Left cardiac atrium (tissue), 4 donors: ENCODE measurements at places on chromosomes 2 and 18. TPM values are rescaled to one million over a fixed set of nuclear protein-coding genes. Genes with fewer than 3 reads are reported as not detected.

Gene PAIP2B
- total RNA-seq: 20.5 TPM

Gene DHRS9
- 47.6 TPM for total RNA-seq

DNA sequence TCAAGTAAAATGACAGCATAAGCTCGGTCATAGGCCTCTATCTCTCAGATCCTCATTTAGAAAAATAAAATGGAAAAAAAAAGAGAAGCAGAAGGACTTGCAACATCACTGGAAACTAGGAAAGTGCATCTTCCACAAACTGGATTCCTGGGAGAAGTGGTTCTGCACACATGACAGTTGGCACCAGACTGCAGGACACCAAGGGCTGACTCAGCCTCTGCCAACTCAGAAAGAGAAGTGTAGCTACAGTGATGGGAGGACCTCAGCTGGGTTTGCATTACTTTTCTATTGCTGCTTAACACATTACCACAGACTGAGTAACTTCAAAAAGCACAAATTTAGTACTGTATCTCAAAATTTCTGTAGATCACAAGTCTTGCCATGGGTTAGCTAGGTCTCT lies 409.5 kb upstream of the GCFC2 start:
- DNase-seq: no peak

- no peak for DNase-seq
Measured at GRCh38 chr18:54235871-54236270, 11.4 kb upstream of the MBD2 start.

DNA sequence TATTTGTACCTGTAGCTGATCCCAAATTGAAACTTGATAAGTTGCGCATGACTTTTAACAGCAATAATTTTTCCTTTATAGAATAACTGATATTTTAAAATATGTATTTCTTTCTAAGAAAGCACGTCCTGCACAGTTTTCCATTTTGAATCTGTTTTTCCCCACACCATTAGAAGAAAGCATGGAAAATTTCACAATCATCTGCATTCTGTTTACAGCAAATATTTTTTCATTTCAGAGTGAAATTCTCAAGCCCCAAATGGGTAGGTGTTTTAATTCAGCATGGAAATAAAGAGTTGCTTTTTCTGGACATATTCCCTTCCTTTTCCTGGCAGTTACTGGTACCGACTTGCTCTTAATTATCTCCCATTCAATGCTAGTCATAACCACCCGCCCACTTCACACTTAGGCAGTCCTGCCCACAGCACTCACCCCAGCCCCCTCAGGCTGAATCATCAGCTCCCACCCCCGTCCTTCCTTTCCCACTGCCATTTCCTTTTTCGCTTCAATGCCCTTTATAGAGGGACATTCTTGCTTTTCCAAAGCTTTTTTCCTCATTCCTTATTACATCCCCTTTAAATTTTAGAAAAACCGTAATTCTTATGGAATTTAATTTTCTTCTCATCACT lies 89.2 kb upstream of the GLS start:
- DNase-seq: peak; percentile 85
